Activated T-cell treated with anti-CD3 and anti-CD28 coated beads for 48 hours (primary cell): ENCODE measurements at places on chromosomes 3 and 15.

GRCh38 chr3:44712455-44713075 is at the start of gene ZNF502:
Gene ZNF502 (plus strand): TSS chr3:44712660. CDS start chr3:44720262, 7,602 bp downstream.
- DNase-seq: peak; percentile 54

DNA sequence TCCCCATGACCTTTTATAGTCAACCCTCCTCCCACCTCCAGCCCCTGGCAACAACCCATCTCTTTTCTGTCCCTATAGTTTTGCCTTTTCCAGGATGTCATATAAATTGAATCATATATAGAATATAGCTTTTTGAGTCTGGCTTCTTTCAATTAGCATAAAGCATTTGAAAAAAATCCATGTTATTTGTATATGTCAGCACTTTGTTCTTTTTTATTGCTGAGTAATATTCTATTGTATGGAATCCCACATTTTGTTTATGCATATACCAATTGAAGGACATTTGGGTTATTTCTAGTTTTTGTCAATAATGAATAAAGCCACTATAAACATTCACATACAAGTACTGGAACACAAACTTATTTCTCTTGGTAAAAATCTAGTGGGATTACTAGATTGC is 58.0 kb upstream of the SSR3 start:
- DNase-seq: no peak

DNA sequence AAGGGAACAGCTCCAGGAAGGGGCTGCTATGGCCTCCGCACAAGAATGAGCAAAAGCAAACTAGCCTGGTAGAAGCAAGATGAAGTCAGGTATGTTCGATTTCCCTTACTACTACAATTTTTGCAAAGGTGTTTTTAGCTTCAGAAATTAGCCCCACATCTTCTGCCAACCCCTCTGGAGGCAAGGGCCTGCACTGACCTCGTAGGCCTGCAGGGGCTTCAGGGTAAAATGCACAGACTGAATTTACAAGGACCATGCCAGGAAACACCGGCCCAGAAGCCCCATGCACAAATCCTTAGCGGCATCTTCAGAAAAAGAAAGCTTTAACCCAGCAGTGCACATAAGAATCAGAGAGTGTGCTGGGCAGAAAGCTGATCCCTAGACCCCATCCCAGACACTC is 53.0 kb downstream of the SLC6A1 start:
- no peak for DNase-seq

- no peak for DNase-seq
Measured at GRCh38 chr3:77412584-77412983, 372.7 kb downstream of the ROBO2 start.

DNA sequence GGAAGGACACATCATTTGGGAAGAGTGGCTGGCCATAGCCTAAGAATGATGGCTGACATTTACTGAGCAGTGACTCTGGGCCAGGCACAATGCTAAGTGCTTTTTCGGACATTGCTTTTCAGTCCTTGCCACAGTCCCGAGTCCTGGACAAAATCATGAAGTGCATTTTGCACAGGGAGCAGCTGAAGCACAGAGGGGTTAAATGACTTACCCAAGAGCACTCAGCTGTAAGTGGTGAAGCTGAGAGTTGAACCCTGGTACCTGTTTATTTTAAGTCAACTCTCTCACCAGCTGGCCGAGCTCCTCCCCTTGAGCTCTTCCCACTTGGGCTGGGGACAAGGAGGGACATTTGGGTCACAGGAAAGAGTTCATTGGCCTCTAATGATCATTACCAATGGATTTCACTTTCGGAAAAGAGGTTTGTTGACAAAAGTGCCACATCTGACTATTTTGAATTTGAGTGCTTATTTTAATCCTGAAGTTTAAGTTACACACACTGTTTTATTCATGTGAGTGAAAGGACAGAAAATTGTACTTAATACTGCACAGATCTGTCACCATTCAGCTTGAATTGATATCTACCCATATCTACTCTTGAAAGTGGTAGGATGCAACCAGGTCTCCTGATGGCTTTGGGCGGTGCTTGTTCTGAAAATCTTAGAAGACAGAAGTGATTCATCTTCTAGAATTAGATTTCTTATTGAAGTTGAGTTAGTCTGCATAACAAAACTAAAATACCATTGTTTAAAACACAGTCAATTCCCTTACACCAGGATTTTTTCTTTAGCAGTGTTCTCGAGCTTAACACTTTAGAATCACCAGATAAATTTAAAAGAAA is 368.7 kb upstream of the PROK2 start:
- no peak for DNase-seq

GRCh38 chr15:83977992-83978391 is 257.6 kb upstream of the GOLGA6L4 start:
- no peak for DNase-seq

- DNase-seq: no peak
Measured at GRCh38 chr3:143152043-143152442, 32.5 kb downstream of the CHST2 start.

DNA sequence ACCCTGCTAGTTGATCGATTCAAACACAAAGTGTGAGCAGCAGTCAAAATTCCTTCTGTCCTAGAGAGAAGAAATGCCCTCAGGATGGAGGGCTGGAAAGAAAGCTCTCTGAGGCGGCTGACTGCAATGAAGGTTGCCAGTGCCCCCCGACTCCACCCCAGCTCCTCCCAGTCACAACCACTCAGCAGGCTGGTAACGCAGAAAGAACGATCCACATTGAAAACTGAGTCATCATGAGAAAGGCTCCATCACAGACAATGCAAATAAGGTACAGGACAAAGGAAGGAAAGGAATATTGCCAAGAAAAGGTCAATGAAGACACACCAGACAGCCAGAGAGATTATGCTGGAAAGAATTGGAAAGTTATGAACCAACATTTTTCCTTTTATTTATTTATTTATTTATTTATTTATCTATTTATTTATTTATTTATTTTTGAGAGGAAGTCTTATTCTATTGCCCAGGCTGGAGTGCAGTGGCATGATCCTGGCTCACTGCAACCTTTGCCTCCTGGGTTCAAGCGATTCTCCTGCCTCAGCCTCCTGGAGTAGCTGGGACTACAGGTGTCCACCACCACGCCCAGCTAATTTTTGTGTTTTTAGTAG is 17.4 kb upstream of the VGLL4 start:
- DNase-seq: no peak

DNA sequence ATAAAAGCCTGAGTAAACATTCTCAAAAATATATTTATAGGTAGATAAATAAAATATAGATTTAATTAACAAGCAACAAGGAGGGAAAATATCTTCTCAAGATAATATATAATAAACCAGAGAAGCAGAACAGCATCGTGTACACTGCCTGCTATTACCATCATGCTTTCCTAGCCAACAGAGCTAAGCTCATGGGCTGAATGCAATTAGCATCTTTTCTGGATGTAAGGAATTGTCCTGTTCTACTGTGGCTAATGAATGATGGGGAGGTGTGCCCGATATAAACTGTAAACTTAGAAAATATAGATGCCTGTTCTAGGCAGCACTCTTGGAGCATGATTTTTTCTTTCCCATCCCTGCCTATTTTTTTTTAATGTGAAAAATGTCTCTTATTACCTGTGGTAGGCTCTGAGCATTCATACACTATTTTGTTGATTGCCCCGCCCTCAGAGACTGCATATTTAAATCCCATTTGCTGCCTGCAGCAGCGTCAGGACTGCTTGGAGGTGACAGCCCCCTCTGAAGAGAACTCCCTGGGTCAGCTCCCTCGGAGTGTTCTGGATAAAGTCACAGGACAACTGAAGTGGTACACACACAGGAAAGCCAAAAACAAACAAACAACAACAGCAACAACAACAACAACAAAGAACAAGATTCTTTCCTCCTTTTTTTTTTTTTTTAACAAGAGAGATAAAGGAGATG is 312.3 kb downstream of the SATB1 start:
- no peak for DNase-seq

GRCh38 chr15:38828031-38828532 is 263.5 kb upstream of the RASGRP1 start:
- no peak for DNase-seq

- no peak for DNase-seq
Measured at GRCh38 chr15:48307586-48307985, 23.6 kb upstream of the DUT start.

DNA sequence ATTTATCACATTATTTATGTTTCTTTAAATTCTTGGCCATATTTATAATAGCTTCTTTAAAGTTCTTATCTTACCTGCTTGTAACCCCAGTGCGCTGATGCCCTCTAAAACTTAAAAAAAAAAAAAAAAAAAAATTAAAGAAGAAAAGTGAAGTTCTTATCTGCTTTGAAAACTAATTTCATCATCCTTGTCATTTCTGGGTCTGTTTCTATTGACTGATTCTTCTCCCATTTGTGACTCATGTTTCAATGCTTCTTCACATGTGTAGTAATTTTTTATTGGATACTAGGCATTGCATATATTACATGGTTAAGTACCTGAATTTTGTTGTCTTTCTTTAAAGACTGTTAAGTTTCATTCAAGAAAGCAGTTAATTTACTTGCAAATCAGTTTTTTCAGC is 3.4 kb upstream of the SEC22A start:
- no peak for DNase-seq

DNA sequence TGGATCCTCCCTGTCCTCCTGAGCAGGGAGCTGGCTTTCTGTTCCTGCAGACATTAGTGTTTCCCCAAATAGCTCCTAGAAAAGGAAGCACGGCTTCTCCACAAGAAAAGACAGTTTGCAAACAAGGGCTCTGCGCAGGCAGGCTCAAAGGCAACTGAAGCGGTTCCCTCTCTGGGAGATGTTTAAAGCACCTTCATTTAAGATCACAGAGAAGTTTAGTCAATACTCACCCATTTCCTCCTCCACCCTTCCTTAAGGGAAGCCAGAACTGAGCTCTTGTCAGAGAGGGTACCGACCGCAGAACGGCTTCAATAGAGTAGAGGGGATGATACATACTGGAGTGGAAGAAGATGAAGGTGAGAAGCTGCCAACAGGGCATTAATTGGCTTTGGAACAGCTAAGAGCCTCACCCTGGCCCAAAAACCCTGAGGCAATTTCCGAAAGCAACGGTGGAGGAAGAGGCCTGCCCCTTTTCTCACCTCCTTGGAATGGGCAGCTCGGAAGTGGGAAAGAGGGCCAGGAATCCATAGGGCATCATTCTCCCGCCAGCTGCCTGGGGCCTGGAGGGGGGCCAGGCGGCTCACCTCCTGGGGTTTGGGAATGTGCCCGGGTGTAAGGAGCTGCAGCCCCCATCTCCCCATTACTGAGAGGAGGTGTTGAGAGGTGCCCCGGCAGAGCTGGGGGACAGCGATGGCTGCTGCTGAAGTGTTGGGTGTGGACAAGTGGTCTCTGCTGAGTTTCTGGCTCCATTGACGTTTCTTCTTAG is 4.8 kb upstream of the EPHB3 start:
- no peak for DNase-seq

- no peak for DNase-seq
Measured at GRCh38 chr15:68228971-68229385, 550 bp downstream of the CLN6 start.

DNA sequence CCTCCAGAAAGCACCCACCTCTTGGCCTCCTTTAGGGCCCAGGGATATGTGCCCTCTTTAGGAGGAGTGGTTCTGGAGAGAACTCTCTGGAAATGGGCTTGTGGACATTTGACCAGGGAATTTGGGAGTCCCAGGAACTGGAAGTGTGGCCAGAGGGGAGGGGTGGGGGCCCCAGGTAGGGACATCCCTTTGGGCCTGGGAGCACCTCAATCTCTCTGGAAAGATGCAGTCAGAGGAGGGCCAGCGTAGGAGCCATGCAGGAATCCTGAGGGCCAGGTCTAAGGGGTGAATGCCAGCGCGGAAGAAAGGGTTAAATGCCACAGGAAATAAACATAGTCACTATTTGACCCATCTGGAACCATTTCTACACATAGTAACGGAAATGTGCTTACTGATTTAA is 50.3 kb upstream of the ITGA11 start:
- no peak for DNase-seq

GRCh38 chr15:88838667-88839066 is 35.4 kb downstream of the ACAN start:
- no peak for DNase-seq

DNA sequence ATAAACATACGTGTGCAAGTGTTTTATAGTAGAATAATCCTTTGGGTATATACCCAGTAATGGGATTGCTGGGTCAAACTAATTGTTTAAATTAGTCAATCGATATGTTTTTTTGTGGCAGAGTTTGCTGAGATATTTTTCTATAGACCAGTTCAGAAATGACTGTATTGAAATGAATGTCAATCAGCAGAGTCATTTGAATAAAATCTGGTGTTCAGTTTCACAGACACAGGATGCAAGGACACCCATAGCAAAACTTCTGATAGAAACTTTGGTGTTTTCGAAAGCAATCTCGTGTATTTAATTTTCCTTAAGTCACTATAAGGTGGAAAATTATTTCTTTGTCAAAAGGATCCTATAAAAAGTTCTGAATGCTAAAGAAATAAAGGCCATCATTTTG is 434.4 kb downstream of the RAP2B start:
- DNase-seq: no peak

- peak; percentile 9 for DNase-seq
Measured at GRCh38 chr3:154018100-154018696, 103.0 kb upstream of the ARHGEF26 start.

DNA sequence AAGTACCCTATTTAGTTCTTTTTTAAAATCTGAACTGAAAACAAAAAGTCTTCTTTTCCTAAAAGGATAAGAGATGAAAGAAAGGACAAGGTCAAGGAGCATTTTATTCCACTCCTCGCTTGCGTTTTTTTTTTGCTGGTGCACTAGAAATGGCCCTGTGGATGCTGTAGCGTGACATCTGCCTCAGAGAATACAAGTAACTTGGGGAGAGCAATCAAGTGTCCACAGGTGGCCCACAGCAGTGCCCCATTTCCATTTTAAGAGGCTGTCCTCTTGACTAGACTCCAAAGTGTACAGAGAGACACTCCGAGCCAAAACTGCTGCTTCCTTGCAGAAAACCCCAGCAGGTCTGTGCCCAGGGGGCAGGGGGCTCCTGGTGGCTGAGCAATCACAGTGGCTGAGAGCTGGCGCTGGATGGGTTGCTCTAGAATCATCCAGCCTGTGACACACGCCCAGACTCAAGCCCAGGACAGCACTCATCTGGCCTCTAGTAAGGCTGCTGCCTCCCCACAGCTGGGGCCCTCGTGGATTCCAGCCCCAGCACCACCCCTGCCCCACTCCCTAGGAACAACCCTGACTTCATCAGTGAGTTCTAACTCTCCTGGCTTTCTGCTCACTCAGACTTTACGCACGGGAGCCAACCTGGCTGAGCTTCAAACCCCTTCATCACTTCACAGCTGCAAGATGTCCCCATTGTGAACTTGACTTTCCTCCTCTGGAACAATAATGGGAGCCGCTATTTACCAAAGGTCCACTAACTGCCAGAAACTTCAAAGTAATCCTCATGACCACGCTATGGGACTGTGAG is 71.1 kb upstream of the SPATA12 start:
- DNase-seq: no peak

DNA sequence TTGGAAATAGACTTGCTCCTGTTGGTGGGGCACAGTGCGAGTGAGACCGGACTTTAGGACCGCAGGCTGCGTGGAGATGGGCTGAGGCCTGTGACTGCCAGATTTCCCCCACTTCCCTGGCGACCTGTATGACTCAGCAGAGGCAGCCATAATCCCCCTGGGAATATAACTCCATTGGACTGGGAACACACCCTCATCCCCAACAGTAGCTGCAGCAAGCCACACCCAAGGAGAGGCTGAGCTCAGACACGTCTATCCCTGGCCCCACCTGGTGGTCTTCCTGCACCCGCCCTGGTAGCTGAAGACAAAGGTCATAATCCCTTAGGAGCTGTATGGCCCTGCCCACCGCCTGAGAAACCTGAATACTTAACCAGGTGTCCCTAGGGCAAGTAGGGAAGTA is 42.6 kb downstream of the DZIP1L start:
- no peak for DNase-seq

GRCh38 chr15:62889734-62890505 is 152.6 kb upstream of the TPM1 start:
- no peak for DNase-seq

GRCh38 chr3:39814007-39814406 is 4.6 kb downstream of the MYRIP start:
- DNase-seq: no peak
